ENCODE measurements at places on chromosomes 16 and 17.

- no peak for DNase-seq
Measured at GRCh38 chr17:68294196-68294555, 2.9 kb downstream of the ARSG start.

GRCh38 chr17:76077584-76078110 lies 1.3 kb upstream of the ZACN start:
- DNase-seq = no peak

- no peak for DNase-seq
Measured at GRCh38 chr16:62280506-62280905, 244.3 kb upstream of the CDH8 start.

- DNase-seq = no peak
Measured at GRCh38 chr17:5299383-5299782, 17.3 kb downstream of the RABEP1 start.

DNA sequence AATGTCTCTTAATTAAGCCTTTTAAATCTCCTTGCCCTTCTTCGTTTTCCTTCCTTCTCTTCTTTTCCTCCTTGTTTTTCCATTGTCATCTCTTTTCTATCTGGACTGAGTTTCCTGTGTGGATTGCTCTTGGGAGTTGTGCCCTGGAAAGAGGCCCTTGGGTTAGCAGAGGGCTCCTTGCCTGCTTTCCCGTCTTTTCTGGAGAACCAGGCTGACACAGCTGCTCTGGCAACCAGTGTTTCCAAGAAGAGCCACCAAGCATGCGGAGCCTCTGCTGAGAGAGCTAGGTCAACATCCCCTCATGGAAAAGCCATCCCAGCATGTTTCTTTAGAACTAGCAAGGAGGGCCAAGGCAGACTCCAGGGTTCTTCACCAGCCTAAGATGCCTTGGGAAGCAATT lies 75.4 kb downstream of the HLF start:
- DNase-seq = no peak

DNA sequence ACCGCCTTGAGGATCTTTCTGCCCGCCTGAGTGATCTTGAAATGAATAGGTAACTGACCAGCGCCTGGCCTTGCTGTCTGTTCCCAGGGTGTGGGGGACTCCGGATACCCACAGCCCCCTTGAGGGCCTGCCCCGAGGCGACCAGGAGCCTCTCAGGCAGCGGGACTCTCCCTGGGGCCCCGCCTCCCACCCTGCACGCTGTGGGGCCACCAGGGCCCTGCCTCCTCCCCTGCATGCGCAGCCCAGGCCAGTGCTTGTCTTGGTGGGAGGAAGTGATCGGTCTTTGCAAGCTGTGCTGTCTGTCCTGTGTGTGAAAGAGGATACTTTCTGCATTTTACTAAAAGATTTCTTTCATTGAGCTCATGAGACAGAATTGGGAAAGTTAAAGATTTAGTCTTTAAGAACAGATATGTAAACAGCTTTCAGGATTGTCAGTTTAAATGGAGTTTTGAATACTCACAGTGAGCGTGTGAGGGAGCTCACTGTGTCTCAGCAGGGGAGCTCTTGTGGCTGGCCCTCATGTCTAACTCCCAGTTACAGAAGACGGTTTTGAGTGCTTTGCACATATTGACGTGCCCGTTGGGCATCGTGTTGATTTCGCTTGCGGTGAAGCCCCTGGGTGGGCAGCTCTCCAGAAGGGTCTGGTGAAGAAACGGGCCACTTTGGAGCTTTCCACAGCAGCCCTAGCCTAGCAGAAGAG lies 36.1 kb upstream of the CAPN15 start:
- DNase-seq = no peak

GRCh38 chr16:24991349-24991748 lies 23.8 kb downstream of the ARHGAP17 start:
- DNase-seq = no peak

GRCh38 chr17:6456321-6456720 lies 12.1 kb downstream of the PIMREG start:
- no peak for DNase-seq

DNA sequence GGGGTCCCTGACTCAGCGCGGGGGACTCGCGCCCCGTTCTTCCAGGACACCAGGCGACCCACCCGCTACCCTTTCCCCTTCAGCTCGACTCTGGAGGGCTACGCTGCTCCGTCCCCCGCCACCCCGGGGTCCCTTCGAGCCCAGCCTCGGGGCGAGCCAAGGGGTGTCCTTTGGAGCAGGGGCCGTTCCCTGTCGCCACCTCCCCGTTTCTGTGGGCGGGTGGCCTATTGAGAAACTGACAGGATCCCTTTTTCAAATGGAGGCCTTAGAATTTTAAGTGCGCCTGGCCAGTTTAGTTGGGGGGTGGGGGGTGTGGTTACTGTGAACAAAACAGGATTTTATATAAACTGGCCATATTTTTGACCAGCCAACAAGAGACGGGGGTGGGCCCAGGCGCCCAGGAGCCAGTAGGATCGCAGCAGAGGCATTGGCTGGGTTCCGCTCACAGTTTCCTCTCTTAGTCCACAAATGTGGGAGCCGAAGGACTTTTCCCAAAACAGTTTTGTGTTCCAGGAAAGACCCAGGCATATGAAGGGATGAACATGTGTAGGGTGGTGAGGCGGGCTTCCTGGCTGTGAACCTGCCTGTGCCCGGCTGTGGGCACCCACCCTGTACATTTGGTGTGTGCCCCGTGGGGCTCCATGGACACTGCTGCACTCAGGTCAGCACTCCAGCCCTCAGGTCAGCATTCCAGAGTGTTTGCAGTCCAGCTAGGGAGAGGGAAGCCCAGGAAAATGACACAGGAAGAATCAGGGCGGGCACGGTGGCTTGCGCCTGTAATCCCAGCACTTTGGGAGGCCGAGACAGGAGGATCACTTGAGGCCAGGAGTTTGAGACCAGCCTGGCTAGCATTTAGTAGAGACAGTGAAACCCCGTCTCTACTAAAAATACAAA lies 722 bp upstream of the TIMP2 start:
- peak; percentile 32 for DNase-seq

DNA sequence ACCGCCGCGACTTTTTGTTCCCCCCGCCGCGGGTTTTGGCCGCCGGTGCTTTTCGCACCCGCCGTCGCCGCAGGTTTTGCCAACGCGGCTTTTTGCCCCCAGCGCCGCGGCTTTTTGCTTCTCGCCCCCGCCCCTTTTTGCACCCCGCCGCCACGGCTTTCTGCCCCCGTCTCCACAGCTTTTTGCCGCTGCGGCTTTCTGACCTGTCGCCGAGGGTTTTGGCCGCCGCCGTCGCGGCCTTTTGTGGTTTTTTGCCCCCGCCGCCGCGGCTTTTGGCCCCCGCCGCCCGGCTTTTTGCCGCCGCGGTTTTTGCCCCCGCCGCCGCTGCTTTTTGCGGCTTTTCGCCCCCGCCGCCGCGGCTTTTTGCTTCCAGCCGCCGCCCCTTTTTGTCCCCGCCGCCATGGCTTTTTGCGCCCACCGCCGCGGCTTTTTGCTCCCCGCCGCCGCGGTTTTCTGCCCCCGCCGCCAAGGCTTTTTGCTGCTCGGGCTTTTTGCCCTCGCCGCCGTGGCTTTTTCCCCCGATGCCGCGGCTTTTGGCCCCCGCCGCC lies 151.1 kb downstream of the KCNJ18 start:
- DNase-seq = no peak

DNA sequence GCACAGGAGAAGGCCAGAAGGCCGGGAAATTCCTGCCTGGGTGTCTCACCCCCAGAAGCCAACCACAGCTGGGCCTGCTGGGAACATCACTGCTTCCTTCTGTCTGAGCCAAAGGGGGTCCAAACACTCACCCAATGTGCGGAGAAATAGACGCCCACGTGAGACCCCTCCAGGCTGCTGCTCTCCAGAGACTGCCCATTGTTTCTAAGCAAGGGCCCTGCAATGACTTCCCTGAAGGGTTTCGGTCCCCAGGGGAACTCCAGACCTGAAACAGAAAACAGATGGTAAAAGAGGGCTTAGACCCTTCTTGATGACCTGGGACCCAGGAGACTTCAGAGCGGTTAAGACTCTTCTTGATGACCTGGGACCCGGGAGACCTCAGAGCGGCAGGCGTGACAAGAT lies 41.3 kb downstream of the MRM3 start:
- no peak for DNase-seq

DNA sequence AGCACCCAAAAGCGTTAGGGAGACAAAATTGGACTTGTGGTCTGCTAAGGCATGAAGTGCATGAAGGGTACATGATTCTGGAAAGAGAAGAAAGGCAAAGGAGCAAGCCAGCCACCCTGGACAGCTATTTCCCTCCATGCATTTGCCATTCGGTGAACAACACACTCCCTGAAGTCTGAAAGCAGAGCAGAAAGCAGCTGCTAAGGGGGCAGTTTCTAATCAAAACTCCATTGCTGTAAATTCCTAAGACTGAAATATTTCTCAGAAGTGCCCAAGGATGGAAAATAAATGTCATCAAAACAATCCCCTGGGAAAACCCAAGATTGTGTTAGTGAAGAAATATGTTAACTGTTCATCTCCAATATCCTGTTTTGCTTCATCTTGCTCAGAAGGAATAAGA lies 44.3 kb downstream of the PMP22 start:
- DNase-seq = peak; percentile 68

DNA sequence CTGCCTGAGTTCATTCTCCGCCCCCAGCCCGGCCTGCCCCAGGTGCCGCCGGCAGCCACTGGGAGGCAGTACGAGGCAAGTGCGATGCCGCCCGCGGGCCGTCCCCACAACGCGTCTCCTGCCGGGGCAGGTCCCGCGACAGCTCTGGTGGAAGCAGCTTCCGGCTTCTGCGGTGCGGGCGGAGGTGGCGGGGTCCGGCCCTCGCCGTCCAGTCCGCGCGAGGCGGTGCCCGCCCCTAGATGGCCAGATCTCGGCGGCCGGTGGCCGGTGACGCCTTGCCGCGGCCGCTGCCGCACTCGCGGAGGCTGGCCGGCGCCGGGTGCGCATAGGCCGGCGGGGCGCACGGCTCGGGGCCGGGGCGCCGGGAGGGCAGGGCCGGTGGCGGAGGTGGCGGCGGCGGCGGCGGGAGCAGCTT lies 1.8 kb downstream of the GJD3 start:
- no peak for DNase-seq

DNA sequence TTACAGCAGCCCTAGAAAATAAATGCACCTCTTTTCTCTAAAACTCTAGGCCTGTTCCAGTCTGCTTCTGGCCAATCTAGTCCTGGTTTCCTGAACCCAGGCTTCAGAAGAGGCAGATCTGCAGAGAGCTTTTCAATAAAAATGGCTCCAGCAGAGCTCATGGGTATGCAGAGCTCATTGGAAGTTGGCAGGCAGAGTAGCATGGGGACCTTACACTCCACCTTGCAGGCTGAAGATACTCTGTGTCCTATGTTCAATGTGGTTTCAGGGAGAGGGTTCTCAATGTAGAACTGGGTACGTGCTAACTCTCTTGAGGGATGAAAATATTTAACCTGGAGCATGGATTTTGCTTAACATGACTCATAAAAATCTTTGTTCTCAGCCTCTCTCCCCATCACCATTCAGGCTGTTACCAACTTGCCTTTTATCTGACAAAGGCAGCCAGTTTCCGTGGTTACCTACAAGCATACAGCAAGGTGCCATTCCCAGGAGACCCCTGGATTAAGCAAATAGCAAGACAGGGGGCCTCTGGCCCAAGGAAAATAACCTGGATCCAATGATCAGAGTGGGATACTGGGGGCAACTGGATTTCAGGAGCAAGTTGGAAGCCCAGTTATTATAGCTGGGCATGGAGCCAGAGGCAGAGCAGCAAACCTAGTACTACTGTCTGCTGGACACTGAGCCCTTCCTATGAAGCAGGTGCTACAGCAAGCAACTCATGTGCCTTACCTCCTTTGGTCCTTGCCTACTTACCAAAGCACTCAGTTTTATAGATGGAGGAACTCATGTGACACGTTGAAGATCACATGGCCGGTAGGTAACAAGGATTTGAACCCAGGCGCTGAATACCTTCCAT lies 98.2 kb upstream of the DHX40 start:
- no peak for DNase-seq

DNA sequence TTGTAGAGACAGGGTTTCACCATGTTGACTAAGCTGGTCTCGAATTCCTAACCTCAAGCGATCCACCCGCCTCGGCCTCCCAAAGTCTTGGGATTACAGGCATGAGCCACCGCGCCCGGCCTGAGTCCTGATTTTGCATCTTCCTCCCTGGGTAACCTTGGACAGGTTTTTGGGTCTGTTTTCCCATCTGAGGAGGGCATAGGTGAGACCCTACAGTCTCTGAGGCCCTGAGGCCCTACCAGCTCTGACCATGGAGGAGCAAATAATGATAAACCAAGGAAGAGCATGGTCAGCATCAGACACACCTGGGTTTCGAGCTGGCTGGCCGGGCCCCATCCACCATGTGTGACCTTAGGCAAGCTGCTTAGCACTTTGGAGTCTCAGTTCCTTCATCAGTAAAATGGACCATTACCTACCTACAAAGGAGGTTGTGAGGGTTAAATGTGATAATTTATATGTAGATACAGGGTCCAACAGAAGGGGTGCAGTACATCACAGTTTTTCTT lies 1.2 kb upstream of the NCBP3 start:
- DNase-seq = no peak

GRCh38 chr16:52597772-52598483 lies 51.0 kb upstream of the TOX3 start:
- no peak for DNase-seq

- DNase-seq = no peak
Measured at GRCh38 chr16:28188085-28188916, 23.5 kb downstream of the XPO6 start.

- no peak for DNase-seq
Measured at GRCh38 chr17:1286379-1287106, 7.1 kb downstream of the TRARG1 start.

GRCh38 chr17:47735536-47736011 lies 2.5 kb downstream of the TBX21 start:
- DNase-seq = no peak

- no peak for DNase-seq
Measured at GRCh38 chr16:66427871-66428681, 981 bp downstream of the BEAN1 start.

- DNase-seq = no peak
Measured at GRCh38 chr17:57368637-57369336, 112.5 kb downstream of the MSI2 start.

DNA sequence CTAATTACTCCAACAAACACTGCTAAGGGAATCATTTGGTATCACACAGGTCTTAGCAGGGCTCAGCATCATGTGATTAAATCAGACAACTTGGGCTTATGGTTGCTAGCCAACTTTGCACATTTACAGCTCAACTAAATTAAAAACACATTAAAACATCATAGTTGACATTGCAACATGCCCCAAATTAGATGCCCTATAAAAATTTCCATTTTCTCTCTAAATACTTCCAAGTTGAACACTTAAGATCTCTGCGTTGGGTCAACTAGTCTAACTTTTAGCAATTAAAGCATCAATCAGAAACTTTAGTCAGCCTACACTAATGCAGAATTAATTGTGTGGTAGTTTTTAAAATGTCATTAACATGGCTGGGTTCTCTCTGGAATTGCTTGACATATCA lies 12.1 kb downstream of the DNAJC7 start:
- DNase-seq = peak; percentile 61

GRCh38 chr16:22979038-22979437 lies 165.1 kb downstream of the HS3ST2 start:
- DNase-seq = no peak

Measured in fibroblast of skin of left quadriceps (primary cell).